ENCODE measurements at places on chromosomes 4 and X.
A peak's percentile ranks its signal among the peaks of the same experiment; 100 is the strongest.

- no peak for DNase-seq
Observed at GRCh38 chrX:101668143-101668542, 8.5 kb upstream of the ARMCX2 start.

DNA sequence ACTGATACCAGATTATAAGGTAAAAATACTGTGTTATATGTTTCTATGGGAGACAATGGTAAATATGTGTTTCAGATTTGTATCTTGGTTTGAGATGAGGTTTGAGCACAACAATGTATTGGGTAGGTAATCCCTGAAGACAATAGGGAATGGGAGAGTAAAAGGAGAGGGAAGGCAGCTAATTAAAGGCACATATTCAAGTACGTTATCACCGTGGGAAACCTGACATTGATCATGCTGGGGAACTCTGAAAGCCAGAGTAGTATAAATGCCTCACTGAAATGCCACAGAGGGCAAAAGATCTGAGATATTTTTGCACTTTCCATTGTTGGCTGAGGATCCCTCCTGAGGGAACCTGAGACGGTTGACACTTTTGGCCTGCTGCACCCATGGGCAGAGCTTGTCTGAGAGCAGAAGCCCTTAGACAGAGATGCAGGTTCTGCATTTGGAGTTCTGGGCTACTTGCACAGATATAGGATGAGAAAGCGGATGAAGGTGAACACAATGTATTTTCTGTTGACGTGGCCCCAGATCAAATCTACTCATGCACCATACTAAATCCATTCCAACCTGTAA lies 506.7 kb downstream of the PCDH18 start:
- no peak for DNase-seq

- peak; percentile 35 for DNase-seq
Observed at GRCh38 chr4:170990989-170991589, 822.1 kb upstream of the GALNTL6 start.

DNA sequence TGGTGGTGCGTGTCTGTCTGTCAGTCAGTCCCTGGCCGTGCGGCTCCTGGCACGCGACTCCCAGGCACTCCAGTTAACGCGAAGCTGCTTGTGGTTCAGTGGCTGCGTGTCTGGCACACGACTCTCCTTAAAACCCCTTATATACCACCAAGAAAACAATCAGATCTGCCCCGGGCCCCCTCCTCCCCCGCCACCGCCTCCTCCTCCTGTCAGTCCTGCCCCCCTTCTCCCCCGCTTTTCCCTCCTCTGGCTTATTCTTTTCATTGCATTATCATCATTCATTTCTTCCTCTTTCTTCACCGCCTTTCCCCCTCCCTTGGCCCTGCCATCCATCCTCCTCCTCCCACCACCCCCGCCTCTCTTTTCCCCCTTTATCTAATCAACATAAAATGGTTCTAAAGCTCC lies at the start of gene NEUROG2:
TSS of gene NEUROG2 (minus strand) at position 115 of the 405 bp plus-strand sequence. CDS start 705 bp downstream, outside the sequence.
- DNase-seq, result no peak

DNA sequence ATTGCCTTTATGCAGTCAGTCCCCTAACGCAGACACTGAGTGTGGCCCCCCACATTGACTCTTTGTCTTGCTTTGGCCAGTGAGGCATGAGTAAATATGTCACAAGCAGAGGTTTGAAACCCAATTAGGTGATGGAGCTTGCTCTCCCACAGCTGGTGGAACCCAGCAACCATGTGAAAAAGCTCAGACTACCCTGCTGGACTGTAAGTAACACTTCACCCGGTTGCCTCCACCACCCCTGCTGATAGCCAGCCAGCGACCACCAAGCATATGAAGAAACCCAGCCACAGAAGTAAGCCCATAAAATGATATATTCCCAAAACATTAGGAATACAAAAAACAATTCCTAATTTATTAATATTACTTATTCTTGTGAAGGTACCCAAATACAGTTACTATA lies 21.6 kb upstream of the PDCL2 start:
- DNase-seq, result no peak

All from COLO829 (cell line).